Activated naive CD4-positive, alpha-beta T cell treated with Interleukin-2 at 50 U/mL for 16 hours (primary cell): ENCODE measurements at places on chromosomes 12 and 14.
A peak's percentile ranks its signal among the peaks of the same experiment; 100 is the strongest.

DNA sequence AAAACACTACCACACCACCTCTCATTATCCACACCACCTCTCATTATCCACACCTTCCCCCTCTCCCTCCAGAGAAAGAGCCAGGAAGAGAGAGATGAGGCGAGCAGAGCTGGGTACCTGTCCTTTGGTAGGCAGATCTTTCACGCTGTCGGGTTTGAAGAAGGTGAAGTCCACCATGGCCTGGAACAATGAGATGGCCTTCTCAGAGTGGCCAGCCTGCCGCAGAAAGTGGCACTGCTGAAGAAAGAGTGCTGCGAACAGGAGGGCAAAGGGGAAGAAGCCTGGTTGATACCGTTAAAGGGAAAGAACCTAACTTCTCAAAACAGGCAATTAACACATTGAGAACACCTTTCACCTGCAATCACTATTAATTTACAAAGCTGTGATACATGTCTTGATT lies 30.6 kb downstream of the NRDE2 start:
- no peak for DNase-seq

DNA sequence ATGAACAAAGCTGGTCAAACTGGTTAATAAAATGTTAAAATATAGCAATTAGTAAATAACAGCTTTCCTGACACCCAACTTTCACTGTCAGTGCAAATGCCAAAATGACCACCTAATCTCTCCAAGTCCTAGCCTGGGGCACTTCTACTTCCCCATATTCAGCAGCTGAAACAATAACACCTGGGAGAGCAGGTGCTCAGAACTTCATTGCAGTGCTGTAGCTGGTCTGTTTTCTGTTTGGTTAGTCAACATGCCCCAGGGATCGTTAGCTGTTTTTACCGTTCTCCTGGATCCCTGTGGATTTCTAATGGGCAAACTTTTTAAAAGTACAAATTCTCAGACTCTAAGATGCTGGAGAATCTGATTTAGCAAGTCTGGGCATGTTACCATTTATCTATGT lies 759.7 kb downstream of the GALC start:
- DNase-seq = no peak

DNA sequence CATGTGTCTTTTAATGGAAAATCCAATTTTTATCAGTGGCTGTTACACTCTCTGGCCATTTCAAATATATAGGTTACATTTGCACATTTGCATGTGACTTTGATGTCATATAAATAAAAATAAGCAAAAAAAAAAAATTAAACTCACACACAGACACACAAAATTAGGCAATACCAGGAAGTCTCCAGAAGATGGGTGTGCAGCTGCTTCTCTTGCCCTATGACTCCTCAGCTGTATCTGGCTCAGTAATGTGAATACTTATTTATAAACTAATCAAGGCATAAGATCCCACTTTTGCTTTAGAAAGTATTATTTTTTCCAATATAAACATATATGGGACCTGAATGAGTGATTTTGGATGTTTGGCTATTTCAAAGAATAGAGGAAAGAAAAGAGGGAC lies 461.1 kb downstream of the LRIG3 start:
- no peak for DNase-seq

DNA sequence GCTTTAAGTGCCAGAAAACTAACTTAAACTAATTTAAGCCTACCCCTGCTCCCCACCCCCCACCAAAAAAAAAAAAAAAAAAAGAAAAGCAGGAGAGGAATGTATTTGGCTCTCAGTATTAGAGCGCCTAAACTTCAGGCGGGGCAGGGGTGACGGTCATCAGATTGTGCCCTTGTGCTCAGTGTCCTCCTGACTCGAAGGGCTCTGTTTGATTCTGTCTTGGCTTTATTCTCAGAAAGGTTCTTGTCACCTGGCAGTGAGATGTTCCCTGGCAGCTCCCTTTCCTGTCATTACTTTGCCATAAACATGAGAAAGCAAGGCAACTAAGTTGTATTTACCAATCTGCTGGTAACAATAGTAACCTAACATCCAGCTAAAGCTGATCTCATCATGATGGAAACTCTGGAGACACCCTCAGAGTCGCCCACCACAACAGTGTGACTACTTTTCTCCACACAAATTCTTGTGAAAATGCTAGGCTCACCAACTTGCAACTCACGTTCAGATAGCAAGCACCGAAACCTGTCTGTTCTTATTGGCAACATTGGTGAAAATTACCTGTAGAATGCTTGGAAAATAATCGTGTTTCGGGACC lies 39.0 kb upstream of the WNK1 start:
- DNase-seq = peak; percentile 46

DNA sequence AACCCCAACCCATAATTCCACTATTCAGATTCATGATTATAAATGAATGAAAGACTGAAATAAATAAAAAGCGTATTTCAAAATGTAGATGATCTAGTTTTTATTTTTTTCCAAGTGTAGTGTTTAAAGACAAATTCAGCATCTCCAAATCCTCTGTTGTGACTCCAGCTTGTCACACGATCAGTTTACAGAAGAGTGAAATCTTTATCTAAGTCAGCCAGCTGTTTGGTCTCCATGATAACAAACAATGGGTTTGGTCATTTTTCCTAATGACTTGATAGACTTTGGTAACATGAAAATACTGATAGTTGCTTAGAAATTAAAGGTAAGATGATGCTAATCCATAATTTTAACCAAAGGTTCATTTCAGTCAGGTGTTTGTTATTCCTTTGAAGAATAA lies 114.5 kb upstream of the RASSF8 start:
- DNase-seq = no peak

- no peak for DNase-seq
Measured at GRCh38 chr12:26564391-26564790, 268.6 kb downstream of the ITPR2 start.

GRCh38 chr12:81077329-81077685 lies 572 bp upstream of the ACSS3 start:
- DNase-seq = no peak

GRCh38 chr12:123441523-123442164 lies 5.2 kb upstream of the RILPL2 start:
- no peak for DNase-seq

- no peak for DNase-seq
Measured at GRCh38 chr12:68367903-68368302, 35.7 kb upstream of the MDM1 start.

DNA sequence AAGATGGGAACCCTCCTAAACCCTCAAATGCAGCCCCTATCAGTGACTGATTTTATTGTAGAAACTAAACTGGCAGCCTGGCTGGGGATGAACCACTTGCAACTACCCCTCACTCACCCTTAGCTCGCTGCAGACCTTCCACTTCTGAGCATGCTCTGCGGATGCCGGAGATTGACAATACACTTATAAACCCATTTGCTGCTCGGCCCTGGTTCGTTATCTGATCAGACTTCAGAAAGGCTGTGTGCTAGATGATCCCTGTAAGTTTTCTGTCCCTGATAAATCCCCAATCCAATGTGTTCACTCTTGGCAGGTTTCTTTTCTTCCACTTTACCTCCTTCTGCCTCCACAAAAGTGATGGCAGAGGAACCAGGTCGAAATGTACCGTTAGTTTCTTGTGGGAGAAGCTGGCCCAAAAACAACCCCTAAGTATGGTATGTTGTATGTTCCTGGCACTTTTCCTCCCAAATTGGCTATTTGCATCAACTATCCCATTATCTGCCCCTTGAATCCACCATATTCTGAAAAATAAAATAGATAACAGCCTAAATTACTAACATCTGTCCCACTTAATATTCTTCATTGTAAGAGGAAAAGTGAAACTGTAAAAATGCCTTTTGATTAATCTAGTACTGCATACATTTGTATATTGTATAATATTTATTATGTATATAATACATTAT lies 18.8 kb downstream of the RPH3A start:
- no peak for DNase-seq

- no peak for DNase-seq
Measured at GRCh38 chr14:35368583-35369392, 35.8 kb downstream of the NFKBIA start.

DNA sequence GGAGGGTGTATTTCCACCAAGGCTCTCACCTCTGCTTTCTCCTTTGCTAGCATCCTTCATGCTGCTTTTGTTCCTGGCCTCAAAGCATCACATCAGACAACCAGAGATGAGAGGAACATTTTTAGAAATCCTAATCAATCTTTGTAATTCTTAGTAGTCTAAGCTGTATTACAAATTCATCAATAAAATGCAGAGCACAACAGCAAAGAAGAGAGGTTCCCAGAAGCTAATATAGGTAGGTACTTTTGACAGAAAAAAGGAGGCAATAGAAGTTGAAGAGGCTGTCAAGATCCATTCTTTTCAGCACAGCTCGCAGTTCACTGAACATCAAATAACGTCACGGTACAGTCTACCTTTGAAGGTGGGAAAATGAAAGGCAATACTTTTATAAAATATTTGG lies 265.2 kb upstream of the SYT1 start:
- DNase-seq = no peak

DNA sequence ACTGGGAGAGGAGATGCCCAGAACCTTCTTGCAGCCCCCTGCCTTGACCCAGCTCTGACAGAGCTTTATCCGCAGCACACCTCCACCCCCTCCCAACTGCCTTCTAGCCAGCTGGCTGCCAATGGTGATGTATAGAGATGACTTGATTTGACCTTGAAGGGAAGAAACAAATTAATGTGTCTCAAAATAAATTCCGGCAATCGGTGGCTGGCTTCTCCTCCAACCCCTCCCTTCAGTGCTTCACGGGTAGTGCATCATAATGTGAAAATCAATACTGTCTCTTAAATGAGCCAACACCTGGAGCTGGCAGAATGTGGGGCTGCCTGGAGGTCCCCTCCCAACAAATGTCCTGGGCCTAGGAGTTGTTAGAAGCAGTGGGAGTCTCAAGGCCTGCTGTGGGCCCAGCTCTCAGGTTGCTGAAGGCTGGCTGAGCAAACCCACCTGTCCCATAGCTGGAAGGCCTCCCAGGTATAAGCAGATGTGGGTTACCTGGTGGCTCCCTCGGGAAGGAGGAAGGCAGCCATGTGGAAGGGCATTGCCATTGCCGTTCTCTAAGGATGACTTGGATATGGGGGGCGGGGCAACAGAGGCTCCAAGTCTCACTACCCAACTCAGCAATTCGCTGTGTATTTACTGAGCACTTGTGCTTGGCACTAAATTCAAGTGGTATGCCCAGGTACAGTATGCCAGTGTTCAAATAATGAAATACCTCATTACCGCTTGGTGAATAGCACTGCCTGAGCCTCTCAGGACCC lies 23.2 kb downstream of the HSPB8 start:
- DNase-seq = no peak

DNA sequence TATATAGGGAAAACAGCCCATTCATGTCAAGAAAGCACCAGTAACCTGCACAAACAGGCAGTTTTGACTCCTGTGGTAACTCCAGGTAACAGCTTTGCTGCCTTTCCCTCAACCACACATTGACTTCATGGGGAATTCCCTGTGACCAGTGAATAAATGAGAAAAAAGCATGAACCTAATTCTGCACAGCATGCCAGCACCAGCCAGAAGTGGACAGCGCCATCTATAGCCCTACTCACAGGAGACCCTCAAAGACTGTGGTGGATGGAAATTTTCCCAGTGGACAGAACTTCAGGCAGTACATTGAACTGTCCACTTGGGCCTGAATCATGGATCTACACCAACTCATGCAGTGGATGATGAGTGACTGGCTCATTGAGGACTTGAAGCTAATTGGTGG lies 152.1 kb downstream of the SLC8A3 start:
- DNase-seq = no peak

- DNase-seq = no peak
Measured at GRCh38 chr12:23055004-23055403, 430.0 kb downstream of the ETNK1 start.

GRCh38 chr14:55556929-55557623 lies 22.9 kb upstream of the KTN1 start:
- DNase-seq = no peak

DNA sequence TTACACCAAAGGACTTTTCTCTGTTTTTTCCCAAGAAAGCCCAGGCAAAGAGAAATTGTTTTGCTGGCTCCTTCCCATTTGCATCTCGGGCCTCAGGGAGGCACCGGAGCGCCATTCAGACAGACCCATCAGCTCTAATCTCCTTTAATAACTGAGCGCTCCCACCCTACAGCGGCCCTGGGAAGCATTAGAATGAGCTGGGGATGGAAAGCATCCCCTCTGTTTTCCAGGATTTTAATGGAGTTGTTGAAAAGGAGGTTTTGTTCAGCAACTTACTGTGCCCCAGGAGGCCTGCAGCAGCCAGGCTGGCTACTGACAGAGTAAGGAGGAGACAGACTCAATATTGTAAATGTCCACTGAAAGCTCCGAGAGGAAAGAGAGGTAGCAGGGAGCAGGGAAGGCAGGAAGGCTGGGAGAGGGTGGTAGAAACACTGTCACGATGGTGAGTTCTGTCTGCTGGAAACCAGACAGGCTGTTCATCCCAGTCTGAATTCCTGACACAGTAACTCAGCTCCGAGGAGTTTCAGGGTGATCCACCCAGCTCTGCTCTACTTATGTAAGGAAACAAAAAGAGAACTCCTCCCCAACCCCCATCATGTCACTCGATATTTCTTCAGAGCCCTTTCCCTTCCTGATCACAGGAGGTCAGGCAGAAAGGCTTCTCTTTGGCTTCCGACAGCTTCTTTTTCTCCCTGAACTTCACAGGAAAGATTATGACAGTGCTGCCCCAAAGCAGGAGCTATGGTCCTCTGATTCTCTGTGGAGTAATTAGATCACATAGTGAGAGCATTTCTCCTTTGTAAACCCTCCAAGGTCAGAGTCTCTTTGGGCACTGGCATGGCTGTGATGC lies 62.5 kb upstream of the TMEM132D start:
- no peak for DNase-seq

DNA sequence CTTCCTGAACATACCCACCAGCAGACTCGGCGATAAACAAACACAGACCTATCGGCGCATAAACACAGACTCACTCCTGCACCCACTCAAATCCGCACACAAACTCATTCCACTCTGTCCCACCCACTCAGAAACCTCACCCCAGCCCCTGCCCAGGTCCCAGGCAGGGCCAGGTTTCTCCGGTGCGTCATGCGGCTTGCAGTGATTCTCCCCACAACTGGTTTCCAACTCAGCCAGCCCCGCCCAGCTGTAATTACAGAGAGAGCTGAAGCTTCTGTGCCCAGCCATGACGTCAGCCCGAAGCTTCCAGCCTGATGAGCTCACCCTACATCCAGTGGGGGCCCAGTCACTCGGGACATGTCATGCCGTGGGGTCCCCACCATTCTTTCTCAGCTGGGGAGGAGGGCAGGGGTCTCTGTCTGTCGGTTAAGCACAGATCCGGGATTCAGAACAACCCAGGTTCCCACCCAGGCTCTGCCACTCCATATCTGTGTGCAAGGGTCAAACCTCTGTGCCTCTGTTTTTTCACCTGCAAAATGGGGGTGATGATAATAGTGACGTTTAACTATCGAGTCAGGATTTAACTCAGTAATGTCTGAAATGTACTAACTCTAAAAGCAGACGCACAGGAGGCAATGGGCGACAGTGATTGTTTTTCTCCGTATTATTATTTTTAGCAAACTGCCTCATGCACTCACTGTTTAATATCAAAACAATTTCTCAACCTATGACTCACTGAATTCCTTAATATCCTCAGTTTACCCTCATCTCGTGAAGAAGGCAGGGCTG lies 2.3 kb upstream of the HSPB8 start:
- DNase-seq = no peak

- DNase-seq = peak; percentile 48
Measured at GRCh38 chr14:35332517-35333263, 40.5 kb downstream of the PSMA6 start.
